ENCODE measurements at places on chromosomes 7 and 10. TPM values are rescaled to one million over a fixed set of nuclear protein-coding genes. Genes with fewer than 3 reads are reported as not detected.

Gene CRHR2
- 0.95 TPM for total RNA-seq

Gene KAZALD1
- 1.7 TPM for total RNA-seq

Gene PLXNA4
- 46.7 TPM for total RNA-seq

Gene GLCCI1
- total RNA-seq, result 6.0 TPM

- DNase-seq, result no peak
Measured at GRCh38 chr7:36961693-36962092, 237.4 kb upstream of the AOAH start.

- no peak for DNase-seq
Measured at GRCh38 chr7:39451901-39452300, 114.3 kb upstream of the YAE1 start.

DNA sequence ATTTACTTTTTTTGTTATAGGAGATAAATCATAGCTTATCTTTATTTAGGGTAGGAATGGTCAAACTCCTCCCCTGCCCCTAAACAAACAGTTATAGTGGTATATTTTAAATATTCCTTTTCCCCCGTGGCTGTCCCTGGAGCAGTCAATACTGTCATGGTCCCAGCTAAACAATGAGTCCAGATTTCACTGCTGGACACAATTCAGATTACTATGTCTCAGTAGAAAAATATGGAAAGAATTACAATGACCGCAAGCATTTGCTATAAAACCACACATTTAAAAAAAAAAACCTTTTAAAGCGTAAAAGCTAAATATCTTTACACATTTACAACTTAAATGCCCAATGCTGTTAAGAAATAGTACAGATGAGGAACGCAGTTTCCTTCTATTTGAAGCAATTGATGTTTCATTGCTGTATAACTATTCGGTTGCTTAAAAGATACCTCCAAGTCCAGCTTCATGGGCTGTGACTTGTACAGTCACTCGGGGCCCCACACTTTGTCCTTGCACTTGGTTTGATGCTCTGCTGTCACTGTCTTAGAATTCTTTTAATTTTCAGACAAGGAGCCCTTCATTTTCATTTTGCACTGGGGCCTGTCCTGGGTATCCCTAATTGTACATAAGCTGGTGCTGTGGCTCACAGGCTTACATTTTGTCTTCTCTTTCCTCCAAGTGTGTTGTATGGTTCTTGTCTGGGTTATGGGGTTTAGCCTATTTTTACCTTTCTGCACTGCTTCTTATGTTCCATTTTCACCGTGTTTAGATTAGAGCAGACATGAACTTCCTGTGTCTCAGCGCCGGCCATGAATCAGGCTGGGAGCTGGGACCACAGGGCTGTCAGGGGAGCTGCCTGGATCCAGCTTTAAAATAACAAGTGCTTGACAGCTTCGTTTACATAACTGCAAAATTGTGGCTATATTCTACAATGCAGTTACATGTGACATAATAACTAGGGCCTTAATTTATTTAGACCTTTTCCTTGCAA is 530.2 kb upstream of the FZD8 start:
- no peak for DNase-seq

DNA sequence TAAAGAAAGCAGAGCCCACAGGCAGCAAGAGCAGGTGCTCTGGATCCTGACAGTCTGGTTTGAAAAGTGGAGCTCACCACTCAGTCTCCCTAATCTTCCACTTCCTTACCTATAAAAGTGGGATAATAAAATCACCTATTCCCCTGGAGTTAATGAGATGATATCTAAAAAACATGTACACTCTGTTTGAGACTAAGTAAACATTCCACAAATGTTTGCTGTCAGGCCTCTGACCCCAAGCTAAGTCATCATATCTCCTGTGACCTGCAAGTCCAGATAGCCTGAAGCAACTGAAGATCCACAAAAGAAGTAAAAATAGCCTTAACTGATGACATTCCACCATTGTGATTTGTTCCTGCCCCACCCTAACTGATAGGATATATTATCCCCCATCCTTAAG is 1324.5 kb downstream of the XPNPEP1 start:
- DNase-seq, result no peak

DNA sequence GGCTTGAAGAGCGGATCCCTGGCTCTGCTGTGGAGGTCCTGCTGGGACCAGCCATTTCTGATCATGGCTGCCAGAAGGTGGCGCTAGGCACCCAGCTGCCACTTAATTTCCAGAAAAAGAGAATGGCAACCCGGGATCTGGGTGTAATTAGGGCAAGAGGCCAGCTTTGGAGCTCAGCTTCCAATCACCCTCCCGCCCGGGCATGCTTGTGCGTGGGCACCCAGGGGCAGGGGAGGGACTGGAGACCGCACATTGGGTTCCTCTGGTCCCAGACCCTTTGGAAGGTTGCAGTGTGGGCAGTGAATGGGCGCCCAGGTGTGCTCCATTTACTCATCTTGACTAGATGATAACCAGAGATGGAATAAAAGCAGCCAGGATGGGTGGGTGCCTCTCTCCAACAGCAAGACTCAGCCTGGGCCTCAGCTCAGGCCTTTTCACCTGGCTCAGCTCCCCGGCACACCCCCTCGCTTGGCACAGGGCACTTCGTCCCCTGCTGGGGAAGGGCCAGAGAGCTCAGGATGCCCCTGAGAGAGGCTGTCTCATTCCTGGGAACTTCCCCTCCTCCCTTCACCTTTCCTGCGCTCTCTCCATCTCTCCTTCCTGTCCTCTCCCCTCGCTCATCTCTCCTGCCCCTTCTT is 14.7 kb downstream of the FAM241B start:
- DNase-seq, result no peak

- DNase-seq, result no peak
Measured at GRCh38 chr7:85612514-85612913, 425.7 kb upstream of the SEMA3D start.

GRCh38 chr7:64625114-64626082 is 40.5 kb upstream of the ZNF107 start:
- no peak for DNase-seq

GRCh38 chr10:77531441-77532001 is 106.1 kb downstream of the KCNMA1 start:
- no peak for DNase-seq

- no peak for DNase-seq
Measured at GRCh38 chr10:7491949-7492659, 81.3 kb upstream of the SFMBT2 start.
